Left ventricle myocardium superior (tissue), 1 donor: ENCODE measurements at places on chromosomes 1 and 21. TPM values are rescaled to one million over a fixed set of nuclear protein-coding genes. Genes with fewer than 3 reads are reported as not detected.

The LRRC39 gene
- total RNA-seq: 209 TPM

DNA sequence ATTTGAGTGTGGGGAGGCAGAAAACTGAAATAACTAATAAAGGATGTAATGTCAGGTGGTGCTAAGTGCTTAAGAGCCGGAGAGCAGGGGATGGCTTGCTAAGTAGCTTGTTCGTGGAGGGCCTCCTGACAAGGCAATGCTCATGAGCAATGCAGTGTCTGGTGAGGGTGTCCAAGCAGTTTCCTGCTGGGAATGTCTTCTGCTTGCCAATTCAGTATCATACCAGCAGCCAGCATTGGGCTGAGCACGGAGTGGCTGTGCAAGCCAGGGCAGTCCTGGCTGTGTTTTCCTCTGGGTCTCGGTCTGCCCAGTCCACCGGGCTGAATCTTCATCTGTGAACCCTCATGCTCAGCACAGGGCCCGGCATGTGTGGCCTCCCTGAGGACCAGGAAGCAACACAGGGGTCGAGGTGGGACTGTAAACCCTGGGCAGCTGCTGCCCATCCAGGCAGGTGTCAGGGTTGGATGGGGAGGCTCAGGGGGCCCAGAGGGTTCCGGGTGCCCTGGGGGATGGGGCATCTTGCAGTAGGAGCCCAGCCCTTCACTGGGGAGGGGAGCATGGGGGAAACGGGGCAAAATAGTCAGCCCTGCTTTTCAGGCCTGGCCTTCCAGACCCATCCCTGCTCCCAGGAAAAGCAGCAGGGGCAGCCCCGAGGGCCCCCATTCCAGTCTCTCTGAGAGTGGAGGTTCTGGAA lies 27.5 kb downstream of the EDN2 start:
- no peak for DNase-seq

The TNFSF4 gene
- 0.40 TPM for total RNA-seq

DNA sequence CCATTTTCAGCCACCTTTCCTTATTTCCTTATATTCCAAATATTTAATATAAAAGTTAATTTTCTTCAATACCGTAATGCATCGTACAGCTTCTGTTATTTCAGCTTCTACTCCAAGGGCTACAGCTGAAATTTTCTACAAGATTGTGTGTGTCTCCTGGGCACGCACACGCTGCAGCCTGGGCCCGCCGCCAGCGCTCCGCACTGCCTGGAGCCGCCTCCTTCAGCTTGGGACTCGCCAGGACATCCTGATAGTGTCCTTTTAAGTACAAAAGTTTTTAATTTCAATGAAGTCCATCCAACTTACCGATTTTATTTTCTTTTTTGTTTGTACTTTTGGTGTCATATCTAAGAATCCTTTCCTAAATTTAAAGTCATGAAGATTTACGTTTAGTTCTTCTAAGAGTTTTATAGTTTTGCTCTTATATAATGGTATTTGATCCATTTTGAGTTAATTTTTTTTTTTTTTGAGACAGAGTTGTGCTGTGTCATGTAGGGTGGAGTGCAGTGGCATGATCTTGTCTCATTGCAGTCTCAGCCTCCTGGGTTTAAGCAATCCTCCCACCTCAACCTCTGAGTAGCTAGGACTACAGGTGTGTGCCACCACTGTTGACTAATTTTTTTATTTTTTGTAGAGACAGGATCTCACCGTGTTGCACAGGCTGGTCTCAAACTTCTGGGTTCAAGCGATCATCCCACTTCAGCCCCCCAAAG lies 82.8 kb downstream of the AXDND1 start:
- DNase-seq: peak; percentile 47

- no peak for DNase-seq
Observed at GRCh38 chr21:16196001-16196400, 466.2 kb downstream of the USP25 start.

DNA sequence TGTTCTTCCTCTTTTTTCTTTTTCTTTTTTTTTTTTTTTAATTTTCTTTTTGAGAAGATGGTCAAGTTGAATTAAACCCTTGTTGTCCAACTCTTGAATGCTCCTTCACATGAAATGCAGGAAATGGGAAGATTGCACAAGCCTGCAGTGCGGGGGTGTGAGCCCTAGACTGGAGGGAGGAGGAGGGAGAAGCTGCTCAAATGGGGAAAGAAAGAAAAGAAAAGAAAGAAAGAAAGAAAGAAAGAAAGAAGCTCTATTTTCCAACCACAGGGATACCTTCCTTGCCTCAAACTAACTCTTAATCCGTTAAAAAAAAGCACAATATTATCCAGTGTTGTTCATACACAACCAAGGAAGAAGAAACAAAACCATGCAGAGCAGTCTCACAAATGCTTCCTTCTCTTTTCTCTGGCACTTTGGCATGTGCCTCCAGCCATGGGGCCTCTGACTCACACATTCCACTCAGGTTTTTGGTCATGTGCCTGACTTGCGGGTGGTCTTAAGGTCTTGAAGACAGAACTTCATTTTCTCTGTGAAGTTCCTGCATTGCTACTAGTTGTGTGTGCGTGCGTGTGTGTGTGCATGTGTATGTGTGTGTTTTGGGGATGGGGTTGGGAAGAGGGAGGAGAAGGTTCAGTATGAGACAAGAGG lies 276.1 kb downstream of the RPS6KC1 start:
- peak; percentile 52 for DNase-seq

The GUK1 gene
- 175 TPM for total RNA-seq

DNA sequence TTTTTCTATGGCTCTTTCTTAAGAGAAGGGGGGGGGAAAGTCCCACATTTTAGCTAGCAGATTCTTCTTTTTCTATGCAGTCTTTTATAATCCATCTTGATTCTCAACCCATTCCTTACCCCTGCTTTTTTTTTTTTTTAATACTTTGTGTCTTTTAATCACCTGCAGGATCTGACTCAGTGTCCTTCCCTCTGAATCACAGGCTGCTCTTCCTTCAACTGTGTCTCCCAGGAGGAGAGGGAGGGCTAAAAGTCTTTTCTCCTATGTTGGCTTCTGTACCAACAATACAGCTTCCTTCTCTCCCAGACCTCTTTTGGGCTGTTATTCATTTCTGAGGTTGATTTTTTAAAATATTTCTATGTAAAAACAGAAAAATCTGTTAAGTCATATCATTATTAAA lies 686.2 kb downstream of the ADGRL2 start:
- DNase-seq: no peak

DNA sequence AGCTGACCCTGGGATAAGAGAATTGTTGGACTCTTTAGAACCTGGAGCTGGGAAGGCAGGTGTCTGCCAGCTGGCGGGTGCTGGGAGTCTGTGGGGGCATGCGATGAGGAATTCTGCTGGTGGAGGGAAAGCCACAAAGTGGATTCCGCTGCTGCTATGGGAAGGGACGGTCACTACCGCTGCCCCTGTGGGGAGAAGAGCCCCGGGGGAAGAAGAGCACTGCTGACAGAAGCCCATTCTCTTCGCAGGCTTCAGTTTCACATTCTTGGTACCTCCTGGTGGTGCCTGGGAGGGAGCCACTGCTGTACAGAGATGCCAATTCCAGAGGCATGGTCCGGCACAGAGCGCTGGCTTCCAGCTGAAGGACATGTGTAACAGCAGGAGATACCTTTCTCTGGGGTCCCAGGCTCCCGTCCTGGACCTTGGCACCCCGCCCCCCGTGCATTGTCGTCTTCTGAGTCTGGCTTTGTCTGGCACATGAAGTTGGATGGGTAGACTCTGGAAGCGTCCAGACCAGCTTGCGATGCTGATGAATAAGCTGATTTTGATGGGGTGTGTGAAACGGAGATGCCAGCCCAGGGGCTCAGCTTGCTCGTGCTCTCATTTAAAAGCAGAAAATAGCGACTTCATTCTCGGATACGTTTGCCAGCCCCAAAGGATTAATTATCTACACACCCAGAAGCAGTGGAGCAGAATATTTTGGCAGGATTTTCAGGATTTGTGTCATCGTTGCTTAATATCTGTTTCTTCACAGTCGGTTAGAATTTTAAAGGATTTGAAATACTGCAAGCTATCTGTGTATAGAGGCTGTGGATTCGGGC lies 13.2 kb downstream of the PDXK start:
- DNase-seq: no peak

GRCh38 chr1:198726455-198726854 lies 87.6 kb downstream of the PTPRC start:
- DNase-seq: no peak

DNA sequence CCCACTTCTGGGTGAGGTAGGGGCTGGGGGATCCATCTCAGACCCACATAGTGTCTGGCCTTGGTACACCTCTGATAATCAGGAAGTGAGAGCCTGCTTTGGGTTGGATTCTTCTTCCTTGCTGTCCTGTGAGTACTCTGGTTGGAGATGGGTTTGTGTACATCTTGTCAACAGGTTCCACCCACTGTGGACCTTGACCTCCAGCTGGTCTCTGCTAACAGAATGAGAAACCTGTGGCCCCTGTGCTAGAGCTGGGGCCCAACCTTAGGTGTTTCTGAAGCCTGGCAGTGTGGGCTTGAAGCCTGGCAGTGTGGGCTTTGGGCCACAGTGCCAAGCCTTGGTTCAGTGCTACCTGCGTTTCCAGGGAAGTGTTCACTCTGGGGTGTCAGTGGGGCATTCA lies 2.6 kb downstream of the ZBTB48 start:
- DNase-seq: no peak

The CELA2B gene
- not detected for total RNA-seq

The C1orf94 gene
- not detected for total RNA-seq

- no peak for DNase-seq
Observed at GRCh38 chr1:2438038-2438437, 25.7 kb upstream of the PEX10 start.

- peak; percentile 50 for DNase-seq
Observed at GRCh38 chr1:92484472-92485380, 2.0 kb downstream of the GFI1 start.

The MCOLN2 gene
- total RNA-seq: 0.52 TPM

The OPRD1 gene
- not detected for total RNA-seq

The LCE3E gene
- total RNA-seq: not detected

GRCh38 chr1:183219616-183220009 lies 33.5 kb downstream of the LAMC2 start:
- DNase-seq: no peak

DNA sequence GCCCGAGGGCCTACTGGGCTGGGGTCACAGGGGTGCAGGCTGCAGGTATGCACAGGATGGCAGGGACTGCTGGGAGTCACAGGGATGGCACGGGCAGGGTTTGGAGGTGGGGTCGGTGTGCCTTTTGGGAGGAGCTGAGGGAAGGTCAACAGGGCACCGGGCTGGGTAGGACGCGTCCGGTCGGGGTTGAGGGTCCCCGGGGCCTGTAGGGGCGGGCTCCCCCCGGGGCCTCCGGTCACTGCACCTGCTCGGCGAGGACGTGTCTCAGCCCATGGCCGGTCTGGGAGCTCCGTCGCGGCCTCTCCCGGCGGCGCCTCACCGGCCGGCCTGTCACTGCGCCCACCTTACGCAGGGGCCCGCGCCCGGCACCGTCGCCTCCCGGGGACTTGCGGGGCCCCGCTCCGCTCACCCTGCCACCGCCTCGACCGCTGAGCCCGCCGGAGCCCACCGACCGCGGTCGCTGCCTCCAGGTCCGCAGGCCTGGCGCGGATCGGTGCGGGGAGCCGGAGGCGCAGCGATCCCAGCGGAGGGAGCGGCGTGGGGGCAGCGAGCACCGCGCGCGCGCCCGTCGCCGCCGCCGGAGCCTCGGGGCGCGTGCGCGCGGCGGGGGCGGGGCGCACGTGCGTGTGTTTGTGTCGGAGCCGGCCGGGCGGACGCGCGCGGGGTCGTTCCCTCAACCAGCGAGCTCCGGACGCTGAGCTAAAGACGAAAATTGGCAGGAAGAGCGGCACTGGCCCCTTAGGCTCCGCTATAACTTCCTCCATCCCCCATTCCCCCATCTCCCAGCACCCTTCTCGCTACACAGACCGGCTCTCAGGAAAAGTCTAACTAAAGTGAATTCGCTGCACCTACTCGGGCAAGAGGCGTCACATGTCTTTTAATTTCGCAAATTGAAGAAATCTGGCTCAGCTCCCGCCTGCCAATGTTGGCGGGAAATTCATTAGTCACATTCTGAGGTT lies at the start of gene AMIGO1:
Gene AMIGO1 (minus strand): TSS at position 552 of the 959 bp plus-strand sequence. CDS start 815 bp downstream, outside the sequence.
- peak; percentile 86 for DNase-seq

- no peak for DNase-seq
Observed at GRCh38 chr1:46464915-46465314, 24.7 kb upstream of the DMBX1 start.

The TMEM82 gene
- total RNA-seq: not detected

The LACTBL1 gene
- not detected for total RNA-seq

- DNase-seq: no peak
Observed at GRCh38 chr1:20250340-20250989, 40.2 kb upstream of the VWA5B1 start.

The ATP6V1G3 gene
- not detected for total RNA-seq

The FAM151A gene
- total RNA-seq: 1.2 TPM

DNA sequence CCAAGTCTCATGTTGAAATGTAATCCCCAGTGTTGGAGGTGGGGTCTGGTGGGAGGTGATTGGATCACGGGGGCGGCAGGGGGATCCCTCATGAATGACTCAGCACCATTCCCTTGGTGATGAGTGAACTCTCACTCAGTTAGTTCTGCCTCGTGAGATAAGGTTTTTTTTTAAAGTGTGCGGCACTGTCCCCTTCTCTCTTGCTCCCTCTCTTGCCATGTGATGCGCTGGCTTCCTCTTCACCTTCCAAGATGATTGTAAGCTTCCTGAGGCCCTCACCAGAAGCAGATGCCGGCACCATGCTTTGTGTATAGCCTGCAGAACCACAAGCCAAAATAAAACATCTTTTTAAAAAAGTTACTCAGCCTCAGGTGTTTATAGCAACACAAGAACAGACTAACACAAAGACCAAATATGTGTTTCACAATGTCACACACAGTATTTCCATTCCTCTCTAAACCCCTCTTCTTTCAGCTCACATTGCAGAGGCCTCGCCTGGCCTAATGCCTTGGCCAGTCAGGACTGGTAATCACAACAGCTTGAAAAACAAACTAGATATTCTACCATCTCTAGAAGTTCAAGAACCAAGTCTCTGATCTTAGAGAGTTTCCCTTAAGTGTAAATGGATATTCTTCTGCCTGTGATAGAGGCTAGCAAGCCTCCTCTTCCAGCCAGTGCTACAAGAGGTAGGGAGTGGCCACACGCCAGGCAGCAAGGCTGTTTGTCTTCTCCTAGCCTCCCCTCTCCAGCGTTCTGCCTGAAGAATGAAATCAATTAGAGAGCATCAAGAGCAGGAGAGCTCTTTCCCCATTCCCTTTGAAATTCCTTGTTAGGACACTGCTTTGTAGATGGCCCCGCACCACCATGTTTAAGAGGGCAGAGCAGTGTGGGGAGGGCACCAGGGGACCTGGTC lies 19.6 kb upstream of the RAP1A start:
- no peak for DNase-seq

- no peak for DNase-seq
Observed at GRCh38 chr1:97461782-97462181, 459.1 kb downstream of the DPYD start.

DNA sequence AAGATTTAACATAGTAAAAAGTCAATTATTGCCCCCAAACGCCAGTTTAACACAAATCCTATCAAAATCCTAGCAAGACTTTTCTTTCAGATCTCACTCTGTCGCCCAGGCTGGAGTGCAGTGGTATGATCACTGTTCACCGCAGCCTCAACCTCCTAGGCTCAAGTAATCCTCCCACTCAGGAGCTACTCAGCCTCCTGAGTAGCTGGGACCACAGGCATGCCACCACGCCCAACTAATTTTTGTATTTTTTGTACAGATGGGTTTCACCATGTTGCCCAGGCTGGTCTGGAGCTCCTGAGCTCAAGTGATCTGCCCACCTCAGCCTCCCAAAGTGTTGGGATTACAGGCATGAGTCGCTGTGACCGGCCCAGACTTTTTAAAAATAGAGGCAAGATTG lies 4.8 kb downstream of the SNIP1 start:
- DNase-seq: no peak

The SPRR2A gene
- total RNA-seq: not detected
